ENCODE measurements at places on chromosomes 3 and 15.

DNA sequence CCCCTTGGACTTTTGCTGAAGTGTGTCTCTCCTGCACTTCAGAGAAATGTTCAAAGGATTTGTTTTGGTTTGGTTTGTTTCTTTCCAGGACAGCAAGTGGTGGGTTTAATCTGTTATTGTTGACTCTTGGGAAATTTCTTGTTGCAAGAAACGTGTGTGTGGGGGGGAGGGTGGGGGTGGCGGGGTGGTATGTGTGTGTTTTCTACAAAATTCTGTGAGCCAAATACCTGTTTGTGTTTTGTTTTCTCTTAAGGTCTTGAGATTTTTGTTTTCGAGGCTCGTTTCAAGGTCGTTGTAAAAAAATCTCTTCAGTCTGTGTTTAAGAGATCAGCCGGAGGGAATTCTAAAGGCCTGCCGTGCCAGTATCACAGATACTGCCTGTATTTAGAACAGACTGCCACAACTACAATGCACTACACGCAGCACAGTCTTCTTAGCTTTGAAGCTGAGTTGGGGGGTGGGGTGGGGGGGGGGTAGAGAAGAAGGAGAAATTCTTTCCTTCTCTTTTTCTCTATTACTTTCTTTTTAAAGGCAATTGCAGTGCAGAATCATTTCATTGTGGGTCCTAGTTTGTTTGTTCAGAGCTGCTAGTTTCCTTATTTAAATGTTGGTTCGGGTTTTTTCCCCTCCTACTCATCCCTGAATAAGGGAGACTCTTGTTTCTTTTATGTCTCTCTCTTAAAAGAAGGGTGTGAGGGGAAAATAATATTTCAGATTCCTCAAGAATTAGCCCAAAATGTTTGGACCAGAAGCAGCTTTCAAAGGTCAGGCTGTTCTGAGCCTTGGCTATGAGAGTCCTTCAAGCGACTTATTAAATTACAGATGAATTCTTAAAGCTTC, 1.4 kb upstream of the BCL6 start:
- DNase-seq: peak; percentile 53

DNA sequence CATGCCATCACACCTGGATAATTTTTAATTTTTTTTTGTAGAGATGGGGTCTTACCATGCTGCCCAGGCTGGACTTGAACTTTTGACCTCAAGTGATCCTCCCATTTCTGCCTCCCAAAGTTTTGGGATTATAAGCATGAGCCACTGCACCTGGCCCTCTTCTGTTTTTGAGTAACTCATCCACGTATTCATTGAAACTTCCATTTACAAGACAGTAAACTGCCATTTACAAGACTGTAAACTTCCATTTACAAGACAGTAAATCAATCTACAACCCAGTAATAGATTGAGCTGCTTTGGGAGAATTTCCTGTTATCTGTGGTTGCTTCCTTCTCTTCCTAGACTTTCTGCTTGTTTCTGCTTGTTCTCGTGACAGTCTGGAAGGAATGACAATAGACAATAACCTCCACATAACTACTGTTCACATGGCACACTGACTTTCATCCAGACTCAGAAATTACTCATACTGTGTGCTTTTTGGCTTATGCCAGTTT, 114.7 kb upstream of the CCNL1 start:
- no peak for DNase-seq

DNA sequence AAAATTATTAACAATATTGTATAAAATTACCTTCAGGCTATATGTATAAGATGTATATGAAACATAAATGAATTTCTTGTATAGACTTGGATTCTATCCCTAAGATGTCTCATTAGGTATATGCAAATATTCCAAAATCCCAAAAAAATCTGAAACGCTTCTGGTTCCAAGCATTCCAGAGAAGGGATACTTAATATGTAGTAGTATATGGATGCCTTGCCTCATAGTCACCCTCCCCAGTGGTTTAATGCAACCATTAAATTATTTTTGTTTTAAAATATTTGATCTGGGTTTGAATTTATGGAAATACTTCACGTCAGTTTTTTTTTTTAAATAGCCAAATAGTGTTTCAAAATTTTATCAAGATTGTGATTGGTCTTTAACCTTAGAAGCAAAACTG, 27.2 kb downstream of the PLCL2 start:
- no peak for DNase-seq

DNA sequence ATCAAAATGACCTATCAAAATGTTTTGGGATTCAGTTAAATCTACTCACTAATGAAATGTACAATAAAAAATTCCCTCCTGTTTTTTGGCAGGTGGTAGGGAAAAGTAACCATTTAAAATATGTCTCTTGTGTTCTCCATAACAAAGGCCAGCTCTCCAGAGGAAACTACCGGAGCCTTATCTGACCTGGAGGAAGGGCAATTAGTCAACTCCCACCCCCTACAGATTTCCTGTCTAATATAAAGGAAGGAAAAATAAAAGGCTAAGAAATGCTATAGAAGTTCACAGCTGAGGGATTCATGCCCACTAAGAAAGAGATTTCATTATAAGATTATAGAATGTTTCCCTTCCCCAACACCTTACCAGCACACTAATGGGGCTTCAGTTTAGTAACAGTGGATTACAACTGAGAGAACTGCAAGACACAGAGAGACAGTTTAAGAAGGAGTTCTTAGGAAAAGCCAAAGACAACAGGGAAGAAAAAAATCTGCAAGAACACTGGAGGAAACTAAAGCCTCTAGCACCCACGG, 376.5 kb upstream of the KCNMB2 start:
- no peak for DNase-seq

GRCh38 chr3:187740421-187741399, 4.6 kb downstream of the BCL6 start:
- DNase-seq: peak; percentile 79

- DNase-seq: no peak
These were observed 217.4 kb downstream of the TCF12 start for GRCh38 chr15:57135800-57136199.

- DNase-seq: no peak
These were observed 10.2 kb downstream of the RFTN1 start for GRCh38 chr3:16503191-16503776.

DNA sequence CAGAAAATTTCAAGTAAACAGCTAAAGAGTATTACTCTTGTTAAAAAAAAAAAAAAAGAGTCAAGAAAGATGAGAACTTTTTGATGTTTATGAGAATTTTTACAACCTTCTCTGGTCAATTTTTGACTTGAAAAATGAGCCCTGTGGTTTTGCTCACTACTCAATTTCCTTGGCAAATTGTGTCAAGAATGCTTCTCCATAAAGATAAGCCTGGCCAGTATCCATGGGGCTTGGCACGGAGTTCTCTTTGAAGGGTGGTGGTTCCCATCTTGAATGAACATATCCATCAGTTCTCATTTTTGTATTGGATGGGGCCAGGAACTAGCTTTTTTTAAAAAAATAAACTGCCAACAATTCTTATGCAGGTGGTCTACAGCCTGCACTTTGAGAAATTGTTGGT, 179.9 kb downstream of the RYR3 start:
- DNase-seq: no peak

- no peak for DNase-seq
These were observed 17.4 kb upstream of the ADPGK start for GRCh38 chr15:72800833-72801481.

DNA sequence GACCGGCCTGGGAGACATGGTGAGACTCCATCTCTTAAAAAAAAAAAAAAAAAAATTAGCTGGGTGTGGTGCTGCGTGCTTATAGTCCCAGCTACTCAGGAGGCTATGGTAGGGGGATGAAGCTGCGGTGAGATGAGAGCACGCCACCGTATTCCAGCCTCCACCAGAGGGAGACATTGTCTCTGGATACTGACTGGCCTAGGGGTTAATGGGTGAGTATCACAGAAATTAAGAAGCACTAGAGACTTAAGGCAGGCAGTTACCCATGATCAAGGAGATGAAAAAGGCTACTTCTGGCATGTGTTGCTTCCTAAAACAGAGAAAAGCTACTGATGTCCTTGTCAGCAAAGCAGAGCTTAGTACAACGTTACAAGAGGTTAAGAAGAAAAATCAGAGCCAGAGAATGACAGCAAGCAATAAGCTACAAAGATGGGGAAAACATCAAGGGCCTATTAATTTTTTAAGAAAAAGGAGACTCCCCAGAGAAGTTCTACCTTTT, 8.6 kb downstream of the TFRC start:
- DNase-seq: peak; percentile 78

GRCh38 chr3:117105686-117106085, 396.1 kb downstream of the TUSC7 start:
- no peak for DNase-seq

DNA sequence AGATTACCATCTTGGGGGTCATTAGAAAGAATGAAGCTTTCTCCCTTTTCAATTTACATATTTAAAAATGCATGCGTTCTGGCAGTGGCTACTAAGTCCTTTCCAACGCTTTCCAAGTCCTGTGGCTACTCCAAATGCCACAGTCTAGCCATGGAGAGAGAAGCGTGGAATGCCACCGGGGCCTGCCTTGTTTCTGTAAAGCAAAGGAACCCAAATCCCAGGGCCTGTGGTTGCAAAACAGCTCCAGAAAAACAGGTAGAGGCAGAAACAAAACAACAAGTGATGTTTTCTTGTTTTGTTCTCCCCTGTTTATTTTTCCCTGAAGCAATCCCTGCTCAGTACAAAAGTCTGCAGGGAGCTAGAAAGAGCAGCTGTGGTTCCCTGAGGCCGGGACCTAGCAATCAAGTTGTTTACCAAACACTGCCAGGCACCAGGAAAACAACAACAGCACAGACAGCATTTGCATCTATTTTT, 85.5 kb downstream of the FOXP1 start:
- no peak for DNase-seq
